GM13977 (cell line): ENCODE measurements at places on chromosomes 16 and 17.
A peak's percentile ranks its signal among the peaks of the same experiment; 100 is the strongest.

GRCh38 chr17:63429766-63430165 lies 16.3 kb downstream of the CYB561 start:
- no peak for DNase-seq

DNA sequence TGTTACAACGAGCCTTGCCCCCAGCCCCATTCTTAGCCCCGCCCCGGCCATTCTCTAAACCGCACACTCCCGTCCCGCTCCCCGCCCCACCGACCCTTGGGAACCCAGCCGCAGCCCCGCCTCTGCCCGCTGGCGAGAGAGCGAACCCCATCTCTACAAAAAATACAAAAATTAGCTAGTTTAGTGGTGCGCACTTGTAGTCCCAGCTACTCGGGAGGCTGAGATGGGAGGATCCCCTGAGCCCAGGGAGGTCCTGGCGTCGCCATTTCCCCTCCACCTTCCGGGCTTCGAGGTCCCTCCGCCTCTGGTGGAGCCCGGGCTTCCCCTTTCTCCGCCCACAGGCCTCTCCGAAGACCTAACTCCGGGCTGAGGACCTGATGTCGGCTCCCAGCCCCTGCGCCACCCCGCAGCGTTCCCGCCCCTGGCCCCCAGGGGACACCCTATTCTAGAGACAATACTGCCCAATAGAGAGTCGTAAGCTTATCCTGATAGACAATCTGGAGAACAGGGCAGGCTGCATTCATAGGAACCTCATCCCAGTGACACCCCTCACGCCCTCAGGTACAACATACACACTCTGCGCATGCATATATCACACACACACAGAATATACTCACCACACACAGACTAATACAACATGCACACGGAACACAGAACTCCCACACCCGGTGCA lies 480 bp upstream of the PROCA1 start:
- DNase-seq, result peak; percentile 85

DNA sequence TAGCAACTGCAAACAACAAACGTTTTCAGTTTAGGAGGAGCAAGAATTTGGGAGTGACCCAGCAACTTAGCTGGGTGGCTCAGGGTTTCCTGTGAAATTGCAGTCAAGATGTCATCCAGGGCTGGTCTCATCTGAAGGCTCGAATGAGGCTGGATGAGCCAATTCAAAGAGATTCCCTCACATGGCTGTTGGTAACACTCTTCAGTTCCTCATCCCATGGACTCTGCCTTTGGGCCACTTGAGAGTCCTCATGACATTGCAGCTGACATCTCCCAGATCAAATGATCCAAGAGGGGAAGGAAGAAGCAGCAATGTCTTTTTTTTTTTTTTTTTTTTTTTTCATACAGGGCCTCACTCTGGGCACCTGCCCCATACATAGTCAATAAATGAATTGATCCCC lies 26.3 kb downstream of the UBALD1 start:
- no peak for DNase-seq

- no peak for DNase-seq
Observed at GRCh38 chr17:12996357-12996756, 21.5 kb downstream of the ELAC2 start.

GRCh38 chr16:30535777-30536190 lies 1.1 kb upstream of the ZNF747 start:
- DNase-seq, result peak; percentile 83

DNA sequence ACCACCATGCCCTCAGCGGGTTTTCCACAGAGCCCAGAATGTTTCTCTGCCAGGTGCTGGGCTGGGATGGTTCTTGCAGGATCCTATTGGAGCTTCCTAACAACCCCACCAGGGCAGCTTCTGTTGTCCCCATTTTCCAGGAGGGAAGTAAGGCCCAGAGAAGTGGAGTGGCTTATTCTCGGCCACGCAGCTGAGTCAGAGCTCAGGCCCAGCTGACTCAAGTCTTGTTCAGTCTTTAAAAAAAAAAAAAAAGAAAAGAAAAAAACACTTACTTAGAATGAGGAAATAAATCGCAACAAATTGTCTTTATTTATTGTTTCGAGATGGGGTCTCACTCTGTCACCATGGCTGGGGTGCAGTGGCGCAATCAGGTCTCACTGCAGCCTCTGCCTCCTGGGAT lies 413.0 kb downstream of the CPPED1 start:
- DNase-seq, result no peak

DNA sequence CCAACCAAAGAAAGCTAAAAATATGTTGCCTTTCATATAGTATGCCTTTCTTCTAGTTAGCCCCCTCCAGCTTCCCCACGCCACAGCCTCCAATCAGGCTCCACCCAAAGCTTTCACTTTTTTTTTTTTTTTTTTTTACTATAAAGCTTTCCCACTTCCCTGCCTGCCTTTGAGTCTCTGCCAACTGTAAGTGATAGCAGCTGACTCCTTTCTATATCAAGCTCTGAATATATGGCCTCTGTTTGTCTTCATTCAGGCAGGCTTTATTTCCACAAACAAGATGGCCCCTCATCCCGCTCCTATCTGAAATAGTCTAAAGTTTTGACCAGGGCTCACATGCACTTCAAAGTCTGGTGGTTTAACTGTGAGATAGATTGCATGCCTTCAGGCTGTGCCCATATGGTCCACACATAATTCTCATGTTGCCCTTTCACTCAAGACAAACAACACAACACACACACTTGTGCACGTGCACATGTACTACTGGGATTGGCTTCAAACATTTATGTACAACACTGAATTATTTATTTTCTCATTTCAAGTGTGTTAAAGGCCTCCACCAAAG lies 39.8 kb upstream of the DYNLRB2 start:
- DNase-seq, result no peak

DNA sequence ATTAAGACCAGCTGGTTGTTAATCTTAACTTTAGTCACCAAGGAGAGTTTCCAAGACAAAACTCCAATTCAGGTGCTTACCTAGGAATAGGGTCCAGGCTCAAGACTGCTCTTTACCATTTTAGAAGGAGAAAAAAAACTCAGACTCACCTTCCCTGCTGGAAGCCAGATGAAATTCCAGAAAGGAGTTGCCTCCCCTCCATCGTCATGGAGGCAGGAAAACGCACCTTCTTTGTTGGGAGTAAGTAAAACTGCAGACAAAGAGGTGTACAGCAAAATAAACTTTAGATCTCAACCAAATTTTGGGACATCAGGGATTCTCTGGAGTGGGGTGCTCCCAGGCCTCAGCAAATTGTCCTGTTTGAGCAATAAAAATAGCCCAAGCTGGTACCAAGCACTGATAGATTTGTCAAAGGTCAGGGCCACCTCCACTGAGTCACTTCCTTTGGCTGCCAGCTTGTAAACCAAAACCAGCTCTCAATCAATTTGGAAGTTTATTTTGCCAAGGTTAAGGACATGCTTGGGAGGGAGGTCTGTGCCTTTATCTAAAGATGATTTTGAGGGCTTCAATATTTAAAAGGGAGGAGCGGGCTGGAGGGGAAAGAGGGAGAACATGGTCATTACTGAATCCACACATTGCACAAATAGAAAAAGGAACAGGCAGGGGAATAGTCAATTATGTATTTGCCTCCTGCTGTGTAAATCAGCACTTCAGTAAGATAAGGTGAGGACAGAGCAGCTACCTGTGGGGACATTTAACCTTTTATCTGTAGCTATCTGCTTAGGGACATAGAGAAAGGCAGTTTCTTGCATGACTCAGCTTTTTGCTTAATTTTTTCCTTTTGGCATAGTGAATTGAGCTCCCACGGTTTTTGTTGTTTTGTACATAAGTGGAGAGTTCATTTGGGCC lies 1.5 kb upstream of the ALDH3A2 start:
- DNase-seq, result no peak

GRCh38 chr17:49495842-49496182 lies 719 bp downstream of the NGFR start:
- DNase-seq, result no peak

DNA sequence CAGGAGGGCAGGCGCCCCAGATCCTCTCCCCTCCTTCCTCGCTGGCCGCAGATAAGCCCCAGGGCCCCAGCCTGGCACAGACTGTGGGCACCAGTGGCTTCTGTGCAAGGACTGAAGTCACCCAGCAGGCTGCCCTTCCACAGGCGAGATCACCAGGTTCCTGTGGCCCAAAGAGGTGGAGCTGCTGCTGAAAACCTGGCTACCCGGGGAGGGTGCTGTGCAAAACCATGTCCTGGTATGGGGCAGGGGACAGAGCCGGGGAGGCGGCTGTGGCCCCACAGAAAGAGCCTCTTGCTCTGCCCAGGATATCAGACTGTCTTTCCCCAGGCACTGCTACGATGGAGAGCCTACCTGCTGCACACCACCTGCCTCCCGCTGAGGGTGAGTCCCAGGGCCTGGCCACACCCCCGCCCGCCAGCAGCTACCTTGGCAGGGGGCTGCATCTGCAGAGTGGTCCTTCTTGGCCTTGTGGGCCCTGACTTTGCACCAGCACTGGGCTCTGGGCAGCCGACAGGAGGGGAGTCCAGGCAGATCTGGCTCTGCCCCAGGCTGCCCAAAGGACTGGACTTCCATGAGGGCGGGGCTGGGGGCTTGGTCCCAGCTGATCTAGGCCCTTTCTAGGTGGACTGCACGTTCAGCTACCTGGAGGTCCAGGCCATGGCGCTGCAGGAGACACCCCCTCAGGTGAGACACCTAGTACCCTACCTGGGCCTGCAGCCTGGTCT lies 615 bp downstream of the CARMIL2 start:
- peak; percentile 53 for DNase-seq

- no peak for DNase-seq
Observed at GRCh38 chr17:13405807-13406206, 195.9 kb downstream of the HS3ST3A1 start.

- DNase-seq, result peak; percentile 68
Observed at GRCh38 chr17:81309140-81309858, 14.2 kb upstream of the SLC38A10 start.

DNA sequence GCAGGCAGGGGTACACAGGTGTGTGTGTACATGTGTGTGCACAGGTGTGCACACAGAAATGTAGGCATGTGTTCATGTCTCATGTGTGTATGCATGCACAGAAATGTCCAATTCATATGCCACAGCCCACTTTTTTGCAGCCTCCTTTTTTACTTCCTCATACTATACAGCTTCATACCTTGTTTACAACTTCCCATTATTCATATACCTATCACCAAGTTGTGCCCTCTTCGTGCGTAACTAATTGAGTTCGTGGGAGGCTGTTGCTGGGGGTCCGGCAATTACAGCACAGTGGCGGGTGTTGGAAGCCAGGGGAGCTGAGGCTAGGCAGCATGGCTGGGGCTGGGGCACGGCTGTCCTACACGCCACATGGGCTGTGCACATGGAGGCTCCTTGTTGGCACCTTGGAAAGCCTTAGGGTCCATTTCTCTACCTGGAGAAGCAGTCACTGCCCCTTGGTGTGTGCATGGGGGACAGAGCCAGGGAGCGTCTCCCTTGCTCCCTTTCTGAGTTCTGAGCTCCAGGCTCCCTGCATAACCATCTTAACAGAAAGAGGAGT lies 266.7 kb downstream of the ENGASE start:
- DNase-seq, result no peak

DNA sequence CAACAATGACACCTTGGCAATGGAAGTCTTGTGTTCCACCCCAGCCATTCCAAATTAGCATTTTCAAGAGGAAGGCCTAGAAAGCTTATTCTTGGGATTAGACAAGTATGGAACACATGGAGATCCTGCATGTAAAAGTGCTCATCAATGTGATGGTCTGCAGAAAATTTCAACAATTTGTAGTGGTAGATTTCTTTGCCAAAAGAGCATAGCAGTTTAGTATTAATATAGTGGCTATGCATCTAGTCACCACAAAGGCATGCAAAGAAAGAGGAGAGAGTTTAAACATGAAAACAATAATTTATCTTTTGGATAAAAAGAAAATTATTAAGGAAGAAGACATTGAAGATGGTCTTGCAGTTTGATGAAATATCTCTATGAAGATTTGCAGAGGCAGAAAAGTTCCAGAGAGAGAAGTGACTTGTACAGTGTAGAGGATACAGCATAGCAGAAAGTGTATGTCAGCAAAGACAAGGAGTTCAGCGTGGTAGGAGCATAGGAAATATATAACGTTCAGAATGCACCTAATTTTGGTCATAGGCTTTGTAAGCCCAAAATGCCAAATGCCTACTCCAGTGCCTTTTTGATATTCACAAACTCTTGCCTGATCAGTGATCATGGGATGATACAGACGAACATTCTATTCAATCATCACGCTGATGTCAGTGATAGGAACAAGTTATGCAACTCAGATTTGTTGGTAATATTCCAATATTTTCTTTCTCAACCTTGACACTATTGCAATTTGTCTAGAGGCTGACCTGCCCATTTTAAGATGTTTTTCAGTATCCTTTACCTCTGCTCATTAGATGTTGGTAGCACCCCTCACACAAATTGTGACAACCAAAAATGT lies 727.9 kb upstream of the SOX9 start:
- DNase-seq, result no peak

- DNase-seq, result no peak
Observed at GRCh38 chr17:21549107-21549687, 143.1 kb upstream of the KCNJ18 start.

GRCh38 chr17:17732892-17733670 lies 51.8 kb downstream of the RAI1 start:
- no peak for DNase-seq

DNA sequence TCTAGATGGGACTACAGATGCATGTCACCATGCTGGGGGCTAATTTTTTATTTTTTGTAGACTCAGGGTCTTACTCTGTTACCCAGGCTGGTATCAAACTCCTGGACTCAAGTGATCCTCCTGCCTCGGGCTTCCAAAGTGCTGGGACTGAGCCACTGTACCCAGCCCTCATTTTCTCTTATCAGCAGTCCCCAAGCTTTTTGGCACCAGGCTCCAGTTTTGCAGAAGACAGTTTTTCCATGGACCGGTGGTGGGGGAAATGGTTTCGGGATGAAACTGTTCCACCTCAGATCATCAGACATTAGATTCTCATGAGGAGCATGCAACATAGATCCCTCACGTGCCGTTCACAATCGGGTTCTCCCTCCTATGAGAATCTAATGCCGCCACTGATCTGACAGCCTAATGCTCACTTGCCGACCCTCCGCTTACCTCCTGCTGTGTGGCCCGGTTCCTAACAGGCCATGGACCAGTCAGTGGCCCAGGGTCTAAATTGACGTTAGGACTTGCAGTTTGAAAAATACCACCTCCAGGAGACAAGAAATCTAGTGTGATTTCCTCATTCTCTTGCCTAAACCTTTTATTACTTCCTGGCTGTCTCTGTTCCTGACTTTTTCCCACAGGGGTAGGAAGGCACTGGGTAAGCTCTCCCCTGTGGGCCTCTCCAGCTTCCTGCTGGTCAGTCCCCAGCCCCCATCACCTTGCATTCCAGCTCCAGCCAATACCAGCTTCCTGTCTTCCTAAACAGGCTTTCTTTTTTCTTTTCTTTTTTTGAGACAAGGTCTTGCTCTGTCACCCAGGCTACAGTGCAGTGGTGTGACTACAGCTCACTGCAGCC lies 9.3 kb upstream of the CNP start:
- no peak for DNase-seq
